ENCODE measurements at places on chromosomes 2 and 18.

DNA sequence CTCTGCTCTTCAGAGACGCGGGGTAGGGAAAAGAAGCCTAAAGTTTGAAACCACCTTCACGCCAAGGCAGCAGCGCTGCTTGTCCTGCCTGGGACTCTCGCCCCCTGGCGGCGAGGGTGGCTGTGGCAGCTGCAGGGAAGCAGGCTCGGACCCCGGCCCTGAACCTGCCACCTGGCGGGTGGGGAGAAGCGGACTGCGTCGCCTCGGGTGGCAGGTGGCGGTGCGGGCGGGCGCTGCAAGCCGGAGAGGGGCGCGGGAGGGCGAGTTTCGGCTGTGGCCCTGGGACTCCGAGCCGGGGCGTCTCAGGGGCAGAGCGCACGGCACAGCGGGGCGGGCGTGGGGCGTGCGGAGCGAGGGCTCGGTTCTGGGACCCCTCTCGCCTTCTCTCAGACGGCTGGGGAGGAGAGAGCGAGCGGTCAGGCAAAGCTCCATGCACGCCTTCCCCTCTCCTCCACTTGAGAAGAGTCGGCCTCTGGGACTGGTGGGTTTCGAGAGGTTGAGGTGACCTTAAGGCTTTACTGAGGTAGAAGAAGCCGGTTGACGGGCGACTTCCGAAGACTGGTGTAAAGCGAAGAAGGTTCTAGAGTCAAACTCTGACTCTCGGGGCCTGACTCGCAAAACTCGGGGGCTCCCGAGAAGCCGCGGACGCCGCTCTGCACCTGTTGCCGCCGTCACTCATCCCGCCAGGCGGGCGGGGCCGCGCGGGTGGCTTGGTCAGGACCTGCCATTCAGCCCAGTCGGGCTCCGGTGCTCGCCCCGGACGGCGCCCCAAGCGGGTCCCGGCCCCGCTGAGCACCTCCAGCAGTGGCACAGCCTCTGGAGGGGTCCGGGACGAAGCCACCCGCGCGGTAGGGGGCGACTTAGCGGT lies 1.1 kb upstream of the BOLL start:
- no peaks in the 10 kb centered on the region for H3K27me3 ChIP-seq
- no peak overlapping the region for H3K27ac ChIP-seq
- peak; percentile 58 for DNase-seq
- H3K36me3 ChIP-seq = no peaks in the 10 kb centered on the region
- H3K4me3 ChIP-seq = peak overlapping the region; percentile 35
- no peaks in the 10 kb centered on the region for H3K4me1 ChIP-seq

- H3K27me3 ChIP-seq = no peaks in the 10 kb centered on the region
- H3K27ac ChIP-seq = no peak overlapping the region
- no peaks in the 10 kb centered on the region for H3K4me1 ChIP-seq
- H3K4me3 ChIP-seq = no peak overlapping the region
- no peak for DNase-seq
Measured at GRCh38 chr2:45458909-45459563, 152.0 kb downstream of the SRBD1 start.

DNA sequence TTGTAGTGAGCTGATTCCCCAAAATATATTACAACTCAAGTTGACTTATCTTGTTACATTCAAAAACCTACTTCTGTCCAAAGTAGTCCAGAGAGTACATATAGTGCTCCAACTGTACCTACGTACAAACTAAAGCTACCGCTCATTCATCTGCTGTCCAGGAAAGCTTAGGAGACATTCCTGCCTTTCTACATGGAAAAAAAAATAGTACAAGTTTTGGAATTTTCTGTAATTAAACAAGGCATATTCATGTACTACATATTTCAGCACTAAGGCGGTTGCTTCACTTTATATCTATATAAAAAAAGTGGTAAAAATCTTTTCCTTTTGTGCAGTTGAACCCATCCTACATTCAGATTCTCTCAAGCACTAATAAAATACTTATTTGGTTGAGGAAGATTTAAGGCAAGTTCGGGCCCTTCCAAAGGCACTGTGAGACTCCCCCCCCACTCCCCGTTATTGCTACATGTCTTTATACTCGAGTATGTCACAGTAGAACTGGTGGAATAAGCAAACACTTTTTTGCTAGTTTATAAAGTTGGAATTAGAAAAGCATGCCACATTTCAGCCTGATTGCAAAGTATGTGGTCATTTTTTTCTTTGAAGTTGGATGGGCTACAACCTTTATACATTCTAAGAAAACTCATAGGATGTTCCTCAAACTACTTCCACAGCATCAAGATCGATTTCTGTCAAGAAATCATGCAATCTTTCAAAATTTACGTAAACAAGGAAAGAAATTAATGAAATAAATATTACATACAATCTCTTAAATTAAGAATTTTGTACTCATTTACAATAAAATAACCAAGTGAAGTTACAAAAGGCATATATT lies 3.7 kb downstream of the ZFP36L2 start:
- H3K27me3 ChIP-seq = no peaks in the 10 kb centered on the region
- peaks cover 10% of the 10 kb centered on the region for H3K36me3 ChIP-seq
- H3K27ac ChIP-seq = peak overlapping the region; percentile 98
- peaks cover 2% of the 10 kb centered on the region for H3K4me1 ChIP-seq
- no peak for DNase-seq
- H3K4me3 ChIP-seq = peak overlapping the region; percentile 81

- H3K36me3 ChIP-seq = no peaks in the 10 kb centered on the region
- no peak overlapping the region for H3K27ac ChIP-seq
- no peak for DNase-seq
- no peaks in the 10 kb centered on the region for H3K27me3 ChIP-seq
- H3K4me3 ChIP-seq = no peak overlapping the region
- H3K4me1 ChIP-seq = no peaks in the 10 kb centered on the region
Measured at GRCh38 chr2:175205523-175205922, 24.0 kb upstream of the ATP5MC3 start.

Measured in right lobe of liver (tissue), 6 donors.